Urothelium cell line (cell line): ENCODE measurements at places on chromosomes 16 and 17.
A peak's percentile ranks its signal among the peaks of the same experiment; 100 is the strongest.

GRCh38 chr16:82671741-82672140 lies 45.0 kb downstream of the CDH13 start:
- no peak for DNase-seq

GRCh38 chr17:59466946-59467801 lies 98.2 kb upstream of the DHX40 start:
- DNase-seq, result no peak

DNA sequence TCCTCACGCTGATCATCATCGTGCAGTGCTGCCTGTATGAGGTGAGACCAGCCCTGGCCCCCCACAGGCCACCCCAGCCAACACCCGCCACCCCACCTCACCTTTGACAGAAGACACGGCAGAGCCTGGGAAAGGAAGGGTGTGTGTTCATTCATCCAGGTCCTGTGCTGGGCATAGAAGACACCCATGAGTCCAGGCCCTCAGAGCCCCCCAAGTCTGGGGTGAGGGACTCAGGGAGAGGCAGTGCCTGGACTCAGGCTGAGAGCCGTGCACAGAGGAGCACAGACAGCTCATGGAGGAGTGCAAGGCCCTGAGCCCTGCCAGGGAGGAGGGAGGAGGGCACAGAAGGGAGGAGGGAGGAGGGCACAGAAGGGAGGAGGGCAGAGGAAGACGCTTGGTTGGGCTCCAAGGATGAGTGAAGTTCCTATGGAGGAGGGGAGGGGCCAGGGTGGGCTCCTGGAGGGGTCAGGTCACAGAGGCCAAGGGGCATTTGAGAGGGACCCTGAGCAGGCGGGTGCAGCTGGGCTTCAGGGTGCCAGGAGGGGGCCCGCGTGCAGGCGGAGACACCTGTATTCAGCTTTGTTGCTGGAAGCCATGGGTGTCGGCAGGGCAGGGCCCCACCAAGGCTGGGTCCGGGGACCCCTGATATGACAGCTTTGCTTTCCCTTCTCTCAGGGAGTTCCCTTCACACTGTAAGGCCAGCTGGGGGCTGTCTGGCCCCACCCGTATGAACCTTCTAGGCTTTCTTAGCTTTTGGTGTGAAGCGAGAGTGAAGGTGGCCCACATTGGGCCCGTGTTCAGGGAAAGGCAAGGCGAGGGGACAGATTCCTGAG lies 11.4 kb downstream of the TAX1BP3 start:
- no peak for DNase-seq

DNA sequence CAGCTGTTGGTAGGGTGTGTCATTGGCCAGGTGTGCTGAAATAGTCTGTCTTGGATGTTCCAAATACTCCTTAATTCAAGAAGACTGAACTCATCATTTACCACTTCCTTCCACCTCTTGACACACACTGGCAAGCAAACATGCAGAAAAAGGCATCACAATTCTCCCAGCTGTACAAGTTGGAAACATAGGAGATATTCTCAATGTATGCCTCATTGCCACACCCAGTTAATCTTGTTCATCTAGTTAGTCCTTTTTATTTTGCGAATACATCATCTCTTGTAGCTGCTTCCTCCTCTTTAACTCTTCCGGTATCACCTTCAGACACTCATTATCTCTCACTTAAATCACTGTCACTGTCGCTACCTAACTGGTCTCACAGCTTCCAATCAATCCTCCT lies 75.1 kb upstream of the GOT2 start:
- no peak for DNase-seq

DNA sequence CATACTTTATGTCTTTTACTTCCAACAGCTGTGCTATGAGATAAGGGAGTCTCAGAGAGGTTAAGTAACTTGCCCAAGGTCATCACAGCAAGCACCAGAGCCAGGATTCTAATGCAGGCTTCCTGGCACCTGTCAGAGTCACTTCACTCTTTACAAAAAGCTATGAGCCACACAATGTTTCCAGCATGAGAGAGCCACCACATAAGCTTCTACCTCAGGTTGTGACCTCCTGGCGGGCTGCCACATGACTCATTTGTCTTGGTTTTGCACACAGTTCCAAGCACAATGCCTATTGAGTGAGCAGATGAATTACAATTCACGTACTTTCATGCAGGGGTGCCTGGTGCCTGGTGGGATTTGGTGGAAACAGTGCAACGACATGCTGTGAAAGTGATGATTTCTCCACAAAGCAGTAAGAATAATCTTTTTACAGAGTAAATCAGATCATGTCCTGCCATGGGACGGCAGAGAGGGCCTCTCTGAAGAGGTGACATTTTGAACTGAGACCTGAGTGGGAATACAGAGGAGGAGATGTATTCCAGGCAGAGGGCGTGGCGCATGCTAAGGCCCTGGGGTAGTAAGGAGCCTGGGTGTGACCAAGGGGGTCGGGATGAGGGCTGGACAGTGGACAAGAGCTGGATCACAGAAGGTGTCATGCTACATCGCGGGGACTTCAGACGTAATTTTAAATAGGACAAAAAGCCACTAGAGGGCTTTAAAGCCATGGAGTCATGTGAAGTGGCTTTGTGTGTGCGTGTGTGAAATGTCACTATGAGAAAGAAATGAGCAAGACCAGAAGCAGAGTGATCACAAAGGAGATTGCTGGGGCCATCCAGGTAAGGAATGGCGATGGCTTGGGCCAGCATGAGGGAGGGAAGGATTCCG lies 53.4 kb downstream of the CACNG3 start:
- DNase-seq, result peak; percentile 79

- DNase-seq, result peak; percentile 45
Measured at GRCh38 chr16:78122774-78123315, 23.4 kb downstream of the WWOX start.

DNA sequence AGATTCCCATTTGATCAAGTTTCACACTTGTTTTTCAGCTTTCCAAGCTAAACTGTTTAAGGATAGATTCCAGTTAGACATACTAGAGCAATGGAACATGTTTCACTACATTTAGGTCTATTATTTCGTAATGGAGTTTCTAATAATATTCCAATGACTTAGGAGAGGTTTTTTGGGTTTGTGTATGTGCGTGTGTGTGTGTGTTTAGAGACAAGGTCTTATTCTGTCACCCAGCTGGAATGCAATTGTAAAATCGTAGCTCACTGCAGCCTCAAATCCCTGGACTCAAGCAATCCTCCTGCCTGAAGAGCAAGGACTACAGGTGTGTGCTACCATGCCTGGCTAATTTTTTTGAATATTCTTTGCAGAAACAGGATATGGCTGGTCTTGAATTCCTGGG lies 426.3 kb downstream of the ZFHX3 start:
- no peak for DNase-seq

DNA sequence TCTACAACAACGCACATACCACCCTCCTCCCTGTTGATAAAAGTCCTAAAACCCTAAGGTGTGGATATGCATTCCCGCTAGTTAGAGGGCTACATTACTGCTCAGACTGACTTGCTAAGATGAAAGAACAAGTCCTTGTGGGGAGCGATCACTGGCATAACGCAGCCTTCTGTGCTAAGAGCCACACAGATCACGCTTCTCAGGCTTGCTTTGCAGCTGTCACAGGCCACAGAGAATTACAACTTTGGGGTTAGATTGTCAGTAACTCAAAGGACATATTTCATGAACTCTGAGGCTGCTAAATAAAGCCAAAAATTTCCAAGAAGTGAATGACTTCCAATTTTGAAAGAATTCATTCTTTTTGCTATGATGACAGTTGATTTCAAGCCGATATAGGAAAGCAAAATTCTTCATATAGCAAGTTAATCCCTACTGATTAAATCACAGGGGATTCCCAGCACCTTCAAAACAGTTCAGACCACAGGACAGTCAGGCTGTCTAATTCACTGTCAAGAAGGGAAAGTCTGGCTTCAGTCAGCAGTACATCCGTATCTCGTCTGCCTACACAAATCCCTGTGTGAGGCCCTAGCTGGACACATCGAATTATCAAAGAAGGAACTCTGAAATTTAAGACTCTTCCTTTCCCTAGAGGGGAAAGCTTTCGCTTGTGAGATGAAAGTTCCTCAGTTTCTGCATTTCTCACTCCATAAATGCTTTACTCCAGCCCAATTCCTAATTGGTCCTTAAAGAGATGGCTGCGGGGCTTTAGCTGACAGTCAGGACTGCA lies 107.1 kb downstream of the VPS53 start:
- no peak for DNase-seq

DNA sequence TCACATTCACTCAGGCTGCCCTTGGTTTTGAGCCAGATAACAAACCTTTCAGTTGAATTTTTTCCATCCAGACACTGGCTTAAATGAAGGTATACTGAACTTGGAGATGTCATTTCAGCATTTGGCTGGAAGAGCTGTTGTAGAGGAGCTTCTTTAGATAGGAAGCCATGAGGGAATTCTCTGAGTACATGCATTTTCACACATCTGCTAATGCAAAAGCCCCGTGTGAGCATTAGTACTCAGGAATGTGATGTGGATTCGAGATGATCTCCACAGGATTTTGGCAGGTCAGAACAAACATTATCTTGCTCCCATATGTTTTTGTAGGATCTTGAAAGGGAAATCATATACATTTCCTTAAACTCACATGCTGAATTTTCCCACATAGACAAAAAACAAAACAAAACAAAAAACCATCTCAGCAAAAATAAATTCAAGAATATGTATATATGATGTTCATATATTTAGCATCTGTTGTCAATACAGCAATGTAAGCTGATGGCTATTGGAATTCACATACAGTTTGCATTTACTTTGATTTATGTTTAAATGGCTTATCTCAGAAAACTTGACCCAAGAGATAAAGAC lies 277.2 kb upstream of the TBX2 start:
- no peak for DNase-seq

GRCh38 chr17:80586846-80587228 lies 42.2 kb downstream of the RPTOR start:
- DNase-seq, result no peak

- DNase-seq, result no peak
Measured at GRCh38 chr16:70687102-70687511, 1.3 kb upstream of the MTSS2 start.

- DNase-seq, result peak; percentile 88
Measured at GRCh38 chr17:48127371-48128051, 19.9 kb downstream of the SNX11 start.

DNA sequence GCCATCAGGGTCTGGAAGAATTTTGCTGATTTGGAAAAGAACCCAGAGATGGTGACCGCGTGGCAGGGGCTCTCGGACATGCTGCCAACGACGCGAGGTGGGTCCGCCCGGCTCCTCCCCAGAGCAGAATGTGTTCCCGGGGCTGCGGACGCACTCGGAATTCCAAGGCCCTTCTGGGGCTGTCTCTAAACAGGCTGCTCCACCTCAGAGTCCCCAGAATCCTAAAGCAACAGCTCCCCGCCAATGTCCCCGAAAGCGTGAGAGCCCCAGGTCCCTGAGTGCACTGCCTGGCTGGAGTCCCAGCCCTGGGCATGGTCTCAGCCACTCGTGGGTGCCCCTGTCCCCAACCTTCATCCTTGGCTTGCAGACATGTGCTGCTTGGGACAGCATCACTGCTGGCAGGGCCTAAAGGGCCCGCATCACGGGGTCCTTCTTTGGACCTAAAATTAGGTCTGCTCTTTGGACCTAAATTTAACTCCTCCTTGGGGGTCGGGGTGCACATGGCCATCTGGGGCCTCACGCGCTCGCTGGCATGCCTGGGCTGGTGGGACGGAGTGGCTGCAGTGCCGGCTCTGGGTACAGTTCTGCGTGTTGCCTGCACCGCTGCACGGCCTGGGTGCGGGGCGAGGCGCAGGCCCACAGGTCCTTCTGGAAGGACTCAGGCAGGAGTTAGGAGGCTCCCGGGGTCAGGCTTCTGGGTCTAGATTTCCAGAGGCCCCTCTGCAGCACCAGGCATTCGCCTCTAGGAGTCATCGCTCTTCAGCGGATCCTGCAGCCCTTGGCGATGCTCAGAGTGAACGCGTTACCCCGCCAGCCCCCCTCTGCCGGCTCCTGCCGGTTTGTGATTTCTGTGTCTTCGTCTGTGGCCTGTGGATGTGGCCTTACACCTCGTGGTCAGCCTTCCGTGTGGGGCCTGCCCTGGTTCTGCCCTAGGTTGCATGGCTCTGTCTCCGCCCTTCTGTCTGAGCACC lies 41.9 kb upstream of the CHMP6 start:
- no peak for DNase-seq

DNA sequence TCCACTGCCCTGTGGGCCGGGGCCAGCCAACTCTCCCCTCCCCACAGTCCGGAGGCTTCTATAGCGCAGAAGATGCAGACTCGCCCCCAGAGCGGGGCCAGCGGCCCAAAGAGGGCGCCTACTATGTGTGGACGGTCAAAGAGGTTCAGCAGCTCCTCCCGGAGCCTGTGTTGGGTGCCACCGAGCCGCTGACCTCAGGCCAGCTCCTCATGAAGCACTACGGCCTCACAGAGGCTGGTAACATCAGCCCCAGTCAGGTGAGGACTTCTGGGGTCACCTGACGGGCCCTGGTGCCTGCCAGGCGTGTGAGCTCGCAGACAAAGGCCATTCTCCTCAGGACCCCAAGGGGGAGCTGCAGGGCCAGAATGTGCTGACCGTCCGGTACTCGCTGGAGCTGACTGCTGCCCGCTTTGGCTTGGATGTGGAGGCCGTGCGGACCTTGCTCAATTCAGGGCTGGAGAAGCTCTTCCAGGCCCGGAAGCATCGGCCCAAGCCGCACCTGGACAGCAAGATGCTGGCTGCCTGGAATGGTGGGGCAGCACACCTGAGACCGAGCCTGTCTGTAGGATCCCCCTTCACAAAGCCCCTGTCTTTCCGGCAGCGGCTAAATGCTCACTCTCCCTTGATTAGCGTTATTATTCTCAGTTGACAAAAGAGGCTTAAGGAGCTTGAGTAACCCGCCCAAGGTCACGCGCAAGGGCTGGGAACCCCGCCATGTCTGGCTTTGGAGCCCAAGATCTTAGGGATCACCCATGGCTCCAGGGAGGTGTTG lies 3.9 kb downstream of the SPATA20 start:
- peak; percentile 65 for DNase-seq

DNA sequence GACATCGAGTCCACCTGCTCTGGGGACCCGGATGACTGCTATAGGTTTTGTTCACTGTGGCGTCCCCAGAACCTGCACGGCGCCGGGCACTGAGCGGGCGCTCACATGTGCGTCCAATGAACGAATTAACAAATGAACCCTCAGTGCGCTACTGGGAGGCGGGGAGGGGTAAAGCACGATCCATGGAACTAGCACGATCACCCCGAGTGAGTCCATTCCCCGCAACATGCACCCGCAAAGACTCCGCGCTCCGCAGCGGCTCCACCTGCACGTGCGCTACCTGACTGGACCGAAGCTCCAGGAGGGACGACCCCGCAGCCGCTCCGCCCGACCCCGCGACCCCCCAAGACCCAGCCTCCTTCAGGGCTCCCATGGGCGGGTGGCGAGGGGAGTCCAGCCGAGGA lies 491 bp downstream of the TRAP1 start:
- peak; percentile 40 for DNase-seq

DNA sequence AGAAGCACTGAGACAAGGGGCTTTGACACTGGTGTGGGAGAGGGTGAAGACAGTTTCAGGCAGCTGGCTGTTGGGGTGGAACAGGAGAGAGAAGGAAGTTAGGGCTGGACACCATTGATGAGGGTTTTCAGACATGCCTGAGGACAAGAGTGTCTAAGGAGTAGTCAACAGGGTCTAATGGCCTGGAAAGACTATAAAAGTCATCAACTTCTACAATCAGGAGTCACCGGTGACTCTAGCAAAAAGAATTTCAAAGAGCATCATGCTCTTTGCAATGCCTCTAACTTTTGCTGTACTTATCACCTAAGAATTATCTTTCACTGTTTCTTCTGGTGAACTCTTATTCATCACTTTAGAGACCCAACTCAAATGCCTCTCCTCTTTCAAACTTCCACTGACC lies 213.9 kb downstream of the C16orf78 start:
- no peak for DNase-seq

GRCh38 chr17:79468183-79468944 lies 142.5 kb downstream of the RBFOX3 start:
- no peak for DNase-seq
